ENCODE measurements at places on chromosomes 11 and 22.

DNA sequence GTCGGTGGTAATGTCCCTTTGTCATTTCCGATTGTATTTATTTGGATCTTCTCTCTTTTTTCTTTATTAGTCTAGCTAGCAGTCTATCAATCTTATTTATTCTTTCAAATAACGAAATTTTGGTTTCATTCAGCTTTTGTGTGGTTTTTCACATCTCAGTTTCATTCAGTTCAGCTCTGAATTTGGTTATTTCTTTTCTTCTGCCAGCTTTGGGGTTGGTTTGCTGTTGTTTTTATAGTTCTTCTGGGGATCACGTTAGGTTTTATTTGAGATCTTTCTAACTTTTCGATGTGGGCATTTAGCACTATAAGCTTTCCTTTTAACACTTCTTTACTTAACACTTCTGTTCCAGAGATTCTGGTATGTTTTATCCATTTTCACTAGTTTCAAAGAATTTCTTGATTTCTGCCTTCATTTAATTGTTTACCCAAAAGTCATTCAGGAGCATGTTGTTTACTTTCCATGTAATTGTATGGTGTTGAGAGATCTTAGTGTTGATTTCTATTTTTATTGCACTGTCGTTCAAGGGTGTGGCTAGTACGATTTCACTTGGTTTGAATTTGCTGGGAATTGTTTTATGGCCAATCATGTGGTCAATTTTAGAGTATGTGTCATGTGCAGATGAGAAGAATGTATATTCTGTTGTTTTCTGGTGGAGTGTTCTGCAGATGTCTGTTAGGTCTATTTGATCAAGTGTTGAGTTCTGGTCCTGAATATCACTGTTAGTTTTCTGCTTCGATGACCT is 7.7 kb upstream of the SCGB1D1 start:
- DNase-seq = no peak

DNA sequence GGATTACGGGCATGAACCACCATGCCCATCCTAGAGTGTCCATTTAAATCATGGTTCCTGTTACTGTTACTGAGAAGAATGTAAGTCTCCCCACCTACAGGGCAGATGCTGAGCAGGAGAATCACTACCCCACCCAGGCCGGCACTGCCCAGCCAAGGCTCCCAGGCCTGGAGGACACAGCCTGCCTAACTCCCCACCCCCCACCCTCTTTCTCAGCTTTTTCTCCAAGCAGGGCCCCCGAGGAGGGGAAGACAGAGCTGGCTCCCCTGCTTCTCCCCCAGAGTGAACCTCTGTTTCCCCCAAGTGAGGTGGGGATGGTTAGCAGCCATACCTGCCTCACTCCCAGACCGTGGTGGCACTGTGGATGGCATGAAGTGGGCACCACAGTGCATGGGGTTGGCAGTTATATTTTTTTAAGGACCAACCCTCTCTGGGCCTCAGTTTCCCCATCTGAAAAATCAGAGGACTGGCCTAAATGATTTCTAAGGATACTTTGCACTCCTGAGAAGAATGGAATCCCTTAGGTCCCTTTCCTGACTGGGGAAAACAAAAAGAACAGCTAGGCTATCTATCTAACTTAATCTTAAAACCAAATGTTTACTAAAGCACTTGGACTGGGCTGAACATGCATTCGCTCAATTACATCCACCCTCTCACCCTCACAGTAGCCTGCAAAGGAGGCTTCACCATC is 5.0 kb downstream of the CBX7 start:
- no peak for DNase-seq

DNA sequence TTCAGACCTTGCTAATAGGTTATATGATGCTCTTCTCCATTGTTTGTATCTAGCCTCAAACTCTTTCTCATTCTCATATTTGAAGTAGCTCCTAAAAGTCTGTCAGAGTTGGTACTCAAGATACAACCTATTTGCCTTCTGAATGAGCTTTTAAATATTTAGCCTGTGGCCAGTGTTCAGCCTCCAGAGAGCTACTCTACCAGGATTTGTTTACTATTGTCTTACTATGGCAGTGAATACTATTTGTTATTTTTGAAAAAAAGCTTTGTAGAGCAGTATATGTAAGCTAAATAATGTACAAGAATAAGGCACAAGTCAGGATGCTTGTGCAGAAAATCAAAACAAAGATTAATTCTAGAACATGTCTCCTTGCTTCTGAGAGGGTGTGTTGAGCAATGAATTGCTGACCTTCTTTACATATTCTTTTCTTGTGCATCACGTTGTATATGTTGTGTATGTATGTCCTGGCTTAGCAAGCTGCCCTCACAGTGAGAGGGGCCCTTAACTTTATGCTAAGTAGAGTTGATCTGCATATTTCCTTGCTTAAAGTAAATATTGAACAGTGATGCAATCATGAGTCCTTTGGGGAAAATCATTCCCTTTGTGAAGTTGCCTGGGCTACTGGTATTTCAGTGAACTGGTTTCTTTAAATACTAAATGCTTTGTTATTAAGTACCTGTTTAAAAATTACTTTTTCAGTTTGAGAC is 438.0 kb downstream of the LUZP2 start:
- DNase-seq = no peak

DNA sequence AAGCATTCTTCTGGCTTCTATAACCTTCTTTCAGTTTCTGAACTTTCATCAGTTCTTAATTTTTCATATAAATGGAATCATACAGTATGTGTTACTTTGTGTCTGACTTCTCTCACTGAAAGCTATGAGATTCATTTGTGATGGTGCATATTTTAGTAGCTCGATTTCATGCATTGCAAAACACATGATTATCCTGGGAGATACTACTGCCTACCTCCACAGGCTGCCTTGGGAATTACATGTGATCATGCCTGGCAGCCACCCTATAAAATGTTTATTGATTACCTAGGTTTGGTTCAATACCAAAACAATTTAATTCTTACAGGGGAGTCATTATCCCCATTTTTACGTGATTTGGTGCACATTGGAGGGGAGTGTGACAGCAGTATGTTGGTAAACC is 34.1 kb upstream of the PAK1 start:
- no peak for DNase-seq

GRCh38 chr11:75930534-75930933 is 115.5 kb downstream of the UVRAG start:
- DNase-seq = no peak

- no peak for DNase-seq
Measured at GRCh38 chr22:44067033-44067432, 42.9 kb downstream of the PARVB start.

GRCh38 chr11:78039919-78040671 is 17.0 kb upstream of the KCTD14 start:
- no peak for DNase-seq

GRCh38 chr11:132125988-132126871 is 755.8 kb downstream of the NTM start:
- DNase-seq = no peak

Measured in kidney epithelial cell (primary cell).